ENCODE measurements at places on chromosomes 4 and X.

GRCh38 chr4:7381890-7382633 lies 52.7 kb downstream of the PSAPL1 start:
- no peak for DNase-seq

DNA sequence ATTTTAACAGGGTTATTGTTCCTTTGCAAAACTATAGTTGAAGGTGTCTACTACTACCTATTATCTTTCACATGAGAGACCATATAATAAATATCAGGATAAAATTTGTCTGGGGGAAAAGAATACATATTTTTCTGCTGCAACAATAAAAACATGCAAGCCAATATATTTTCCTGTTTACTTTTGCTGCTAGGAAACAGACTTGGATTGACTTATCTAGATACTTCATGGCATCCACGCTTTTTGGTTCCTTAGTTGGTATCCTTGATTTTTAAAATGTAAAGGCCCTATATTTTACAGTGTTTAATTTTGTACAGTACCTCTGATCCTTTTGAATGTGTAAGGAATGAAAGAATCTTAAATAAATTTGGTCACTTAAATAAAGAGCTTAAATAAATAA lies 150.6 kb downstream of the GPC3 start:
- no peak for DNase-seq

- no peak for DNase-seq
Measured at GRCh38 chr4:5120468-5120867, 69.2 kb downstream of the STK32B start.

DNA sequence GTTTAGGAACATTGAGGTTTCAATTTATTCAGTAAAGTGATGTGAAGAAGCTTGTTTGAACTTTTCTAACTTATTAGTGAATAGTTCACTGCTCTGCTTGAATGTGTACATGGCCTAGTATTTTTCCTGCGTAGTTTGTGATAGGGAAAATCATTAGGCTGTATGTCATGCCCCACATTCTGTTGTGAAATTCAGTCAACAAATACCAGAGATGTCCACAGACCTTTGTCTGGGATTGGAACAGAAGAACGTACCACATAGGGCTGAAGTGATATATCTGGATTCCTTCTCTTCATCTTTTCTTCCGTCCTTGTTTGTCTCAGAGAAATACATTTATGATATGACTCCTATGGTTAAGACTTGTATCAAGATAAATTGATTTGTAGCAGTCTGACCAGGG lies 88.8 kb upstream of the PLS3 start:
- no peak for DNase-seq

DNA sequence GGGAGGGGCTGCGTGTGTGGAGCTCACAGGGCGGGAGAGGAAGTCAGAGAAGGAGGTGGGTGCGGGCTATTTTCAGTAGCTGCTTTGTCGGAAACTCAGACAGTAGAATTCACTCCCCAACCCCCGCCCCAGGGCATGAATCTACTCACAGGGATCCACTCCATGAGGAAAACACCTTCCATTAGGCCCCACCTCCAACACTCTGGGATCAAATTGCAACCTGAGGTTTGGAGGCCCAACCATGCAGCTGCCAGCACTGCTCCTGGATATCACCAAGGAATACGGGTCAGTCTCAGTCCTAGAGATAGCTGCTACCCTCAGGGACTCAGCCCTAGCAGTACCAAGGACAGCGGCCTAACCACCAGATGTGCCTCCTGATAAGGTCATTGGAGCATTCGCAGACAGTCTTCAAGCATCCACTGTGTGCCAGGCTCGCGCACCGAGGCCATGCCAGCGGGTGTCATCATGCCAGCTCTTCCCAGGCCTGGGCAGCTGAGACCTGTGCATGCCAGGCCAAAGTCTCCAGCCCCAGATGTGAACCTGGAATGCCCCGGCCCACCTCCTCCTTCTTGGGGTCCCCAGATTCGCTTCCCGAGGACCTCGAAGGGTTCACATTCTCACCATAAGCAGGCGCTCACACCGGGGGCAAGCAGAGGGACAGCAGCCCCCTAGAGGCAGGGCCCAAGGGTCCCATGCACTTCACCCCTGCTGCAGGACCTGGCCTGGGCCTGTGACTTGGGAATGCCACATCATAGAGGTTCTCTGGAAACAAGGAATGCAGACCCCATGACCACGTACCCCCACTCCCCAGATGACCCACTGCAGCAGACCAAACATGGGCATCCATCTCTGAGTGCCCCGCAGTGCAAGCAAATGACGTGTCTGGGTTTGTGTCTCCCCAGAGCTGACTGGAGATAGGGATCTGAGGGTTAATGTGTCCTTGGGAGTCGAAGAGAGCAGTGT lies 102.3 kb downstream of the ADRA2C start:
- no peak for DNase-seq

DNA sequence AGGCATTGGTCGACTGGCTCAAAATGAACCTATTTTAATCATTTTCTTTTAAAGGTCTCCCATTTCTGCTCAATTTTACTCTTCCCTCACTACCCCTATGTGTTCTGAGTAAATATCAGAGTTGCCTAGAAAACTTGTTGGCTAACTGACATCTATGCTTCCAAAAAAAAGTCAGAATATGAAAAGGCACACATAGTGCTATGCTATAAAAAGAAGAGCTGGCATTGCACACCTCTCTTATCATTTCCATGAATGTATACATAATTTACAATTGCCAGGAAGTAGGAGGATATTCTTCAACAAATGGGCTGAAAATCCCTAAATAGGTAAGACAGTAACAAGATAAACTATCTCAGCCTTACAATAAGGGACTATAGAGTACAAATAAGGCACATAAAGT lies 70.2 kb downstream of the FRYL start:
- no peak for DNase-seq

GRCh38 chr4:574346-575161 lies 1.5 kb downstream of the TMEM271 start:
- no peak for DNase-seq

DNA sequence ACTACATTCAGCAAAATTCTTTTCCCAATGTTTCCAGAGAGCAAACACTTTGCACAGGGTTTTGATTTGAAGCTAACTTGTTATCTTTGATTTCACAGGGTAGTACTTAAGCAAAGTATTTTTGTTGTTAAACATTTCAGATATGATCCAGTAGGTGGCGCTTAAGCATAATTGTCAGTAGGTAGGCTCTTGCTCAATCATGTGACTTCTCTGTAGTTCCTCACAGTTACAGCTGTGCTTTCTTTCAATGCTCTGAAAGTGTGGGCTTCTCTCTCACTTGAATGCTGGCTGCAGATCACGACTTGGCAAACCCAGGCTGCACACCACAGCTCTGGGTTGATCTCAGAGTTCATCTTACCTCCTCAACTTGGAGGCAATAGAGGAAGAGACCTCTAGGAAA lies 1016.5 kb downstream of the SH3BGRL start:
- no peak for DNase-seq

DNA sequence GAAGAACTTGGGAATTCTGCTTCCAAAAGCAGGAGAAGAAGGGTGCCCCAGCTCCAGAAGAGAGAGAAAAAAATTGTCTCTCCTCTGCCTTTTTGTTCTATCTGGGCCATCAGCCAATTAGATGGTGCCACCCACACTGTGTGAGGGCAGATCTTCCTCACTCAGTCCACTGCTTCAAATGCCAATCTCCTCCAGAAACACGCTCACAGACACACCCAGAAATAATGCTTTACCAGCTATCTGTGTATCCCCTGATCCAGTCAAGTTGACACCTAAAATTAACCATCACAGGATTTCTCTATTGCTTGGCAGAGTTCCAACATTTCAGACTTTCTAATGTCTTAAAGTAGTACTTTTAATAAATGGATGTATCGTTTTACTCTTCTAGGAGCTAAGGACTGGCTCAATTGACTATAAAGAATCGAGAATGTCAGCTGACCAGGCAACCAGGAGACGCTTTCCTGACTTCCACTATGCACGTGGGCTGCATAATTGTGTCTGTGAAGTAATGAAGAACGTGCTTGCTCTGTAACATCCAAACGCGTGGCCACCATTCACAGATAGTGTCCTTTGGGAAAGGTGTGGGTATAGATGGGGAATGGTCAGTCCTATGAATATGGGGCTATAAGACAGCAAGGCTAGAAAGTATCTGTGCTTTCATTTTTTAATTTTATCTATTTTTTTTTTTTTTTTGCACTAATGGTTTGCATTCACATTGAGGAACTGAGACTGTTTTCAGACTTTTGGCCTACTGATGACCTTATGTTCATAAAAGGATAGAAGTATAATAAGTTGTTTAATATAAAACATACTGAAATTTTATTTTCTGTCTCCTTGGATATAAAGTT lies 9.9 kb upstream of the SMIM20 start:
- no peak for DNase-seq

- no peak for DNase-seq
Measured at GRCh38 chrX:135327299-135327698, 18.0 kb downstream of the ETDC start.

- DNase-seq, result no peak
Measured at GRCh38 chrX:130981836-130982235, 76.3 kb upstream of the ARHGAP36 start.

DNA sequence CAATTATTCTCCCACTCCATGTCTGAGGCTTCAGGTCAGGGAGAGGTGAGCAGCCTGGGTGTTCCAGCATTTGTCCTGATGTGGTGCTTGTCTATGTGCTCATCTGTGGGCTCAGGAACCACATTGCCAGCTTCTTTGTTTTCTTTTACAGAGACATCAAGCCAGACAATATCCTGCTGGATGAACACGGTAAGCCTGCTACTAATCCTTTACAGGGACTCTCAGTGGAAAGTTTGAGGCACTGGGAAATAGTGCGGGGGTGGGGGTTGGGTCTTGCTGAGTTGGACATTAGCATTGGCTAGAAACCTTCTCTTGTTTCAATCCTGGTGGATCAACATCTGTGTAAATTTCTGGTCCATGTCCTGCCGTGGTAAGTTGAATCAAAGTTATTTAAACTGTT lies 310.3 kb downstream of the EVC2 start:
- DNase-seq, result no peak

DNA sequence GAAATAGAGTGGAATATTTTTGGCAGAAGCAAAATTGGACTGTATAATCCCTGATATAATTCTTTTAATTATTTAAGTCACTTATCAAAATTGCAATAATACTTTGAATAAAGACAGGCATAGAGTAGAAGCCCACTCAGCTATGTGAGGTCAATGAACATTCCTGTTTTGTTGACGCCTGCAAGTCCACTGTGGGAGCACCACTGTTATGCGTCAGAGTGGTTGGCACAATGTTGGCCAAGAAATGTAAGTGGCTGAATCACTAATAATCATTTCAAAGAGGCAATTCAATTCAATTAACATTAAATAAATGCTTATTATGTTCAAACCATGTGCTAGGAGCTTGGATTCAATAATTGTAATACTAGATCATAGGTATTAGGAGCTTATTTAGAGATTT lies 221.0 kb downstream of the SPCS3 start:
- DNase-seq, result no peak

DNA sequence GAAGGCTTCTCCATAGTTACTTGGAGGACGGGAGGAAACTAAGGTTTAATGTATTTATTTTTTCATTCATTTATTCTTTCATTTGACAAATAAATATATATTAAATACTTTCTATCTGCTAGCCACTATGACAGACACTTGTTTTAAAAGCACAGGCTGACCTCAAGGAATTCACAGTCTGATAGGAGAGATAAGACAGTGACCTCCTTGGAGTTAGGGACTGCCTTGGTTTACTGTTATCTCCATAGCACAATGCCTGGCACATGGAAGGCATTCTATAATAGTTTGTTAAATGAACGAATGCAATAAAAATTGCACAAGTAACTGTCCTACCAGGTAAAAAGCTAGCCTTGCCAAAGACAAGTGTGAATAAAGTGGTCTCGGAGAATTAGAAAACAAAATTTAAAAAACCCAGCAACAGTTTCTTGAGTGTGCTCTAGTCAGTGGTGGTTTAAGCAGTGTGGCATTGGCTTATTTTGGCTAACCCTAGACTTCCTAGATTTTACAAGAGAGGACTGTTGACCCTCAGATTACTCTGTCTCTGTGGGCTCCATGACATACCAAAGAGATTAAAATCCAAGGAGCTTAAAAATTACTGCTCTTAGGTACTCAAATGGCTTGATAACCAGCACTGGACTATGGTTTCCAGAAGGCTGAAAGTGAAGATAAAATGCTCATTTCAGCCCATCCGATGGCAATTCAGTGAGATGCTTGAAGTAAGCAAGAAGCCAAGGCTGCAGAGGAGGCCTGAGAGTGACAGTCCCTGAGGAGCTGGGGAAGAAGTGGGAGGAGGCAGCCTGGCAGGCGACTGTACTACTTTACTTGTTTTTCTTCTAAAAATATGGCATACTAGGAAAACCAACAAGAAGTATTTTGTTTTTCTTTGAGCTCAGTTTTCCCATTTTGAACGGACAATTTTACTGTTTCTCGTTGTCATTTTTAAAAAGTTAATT lies 9.6 kb downstream of the AFP start:
- no peak for DNase-seq

DNA sequence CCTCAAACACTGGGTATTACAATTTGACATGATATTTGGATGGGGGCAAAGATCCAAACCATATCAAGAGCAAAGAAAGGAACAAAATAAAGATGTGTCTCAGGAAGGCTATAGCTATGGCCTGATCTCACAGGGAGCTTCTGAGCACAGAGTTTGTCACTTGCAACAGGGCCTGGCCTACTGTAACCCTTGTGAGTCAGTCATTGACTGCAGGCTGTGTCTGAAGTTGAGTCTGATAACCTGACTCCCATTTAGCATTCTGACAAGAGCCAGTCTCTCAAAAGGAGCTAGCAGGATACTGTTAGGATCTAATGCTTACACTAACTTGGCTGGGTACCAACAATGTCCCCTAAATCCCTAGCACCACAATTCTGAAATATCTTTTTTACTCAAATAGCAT lies 612.5 kb upstream of the TECRL start:
- DNase-seq, result no peak

DNA sequence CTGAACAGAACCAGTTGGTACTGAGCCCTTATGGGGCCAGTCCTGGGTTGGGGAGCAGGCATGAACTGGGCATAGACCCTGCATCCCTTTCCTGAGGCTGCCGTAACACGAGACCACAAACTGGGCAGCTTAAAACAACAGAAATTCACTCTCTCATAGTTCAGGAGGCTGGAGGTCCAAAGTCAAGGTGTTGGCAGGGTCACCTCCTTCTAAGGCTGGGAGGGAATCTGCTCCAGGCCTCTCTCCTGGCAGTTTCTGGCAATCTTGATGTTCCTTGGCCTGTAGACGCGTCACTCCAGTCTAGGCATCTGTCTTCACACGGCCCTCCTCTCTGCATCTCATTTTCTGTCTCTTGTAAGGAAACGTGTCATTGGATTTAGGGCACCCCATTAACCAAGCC lies 19.8 kb upstream of the SORCS2 start:
- DNase-seq, result no peak

DNA sequence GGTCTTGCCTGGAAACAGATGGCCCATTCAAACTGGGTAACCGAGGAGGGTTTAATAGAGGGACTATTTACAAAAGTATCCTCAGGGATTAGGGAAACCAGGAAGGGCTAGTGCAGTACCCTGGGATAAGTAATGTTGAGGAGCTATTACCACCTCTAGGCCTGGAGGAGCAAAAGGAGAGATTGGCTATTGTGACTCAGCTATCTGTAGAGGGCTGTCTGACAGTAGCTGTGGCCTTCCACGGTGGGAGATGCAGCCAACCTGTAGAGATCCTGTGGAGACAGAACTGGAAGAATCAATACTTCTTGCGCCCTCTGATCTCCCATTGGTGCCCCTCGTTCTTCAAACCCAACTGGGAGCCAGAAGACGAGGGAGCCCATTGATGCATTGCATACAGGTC lies 34.1 kb upstream of the RPS6KA3 start:
- no peak for DNase-seq

Data from psoas muscle (tissue), 8 donors.